ENCODE measurements at places on chromosomes 1 and 21.

DNA sequence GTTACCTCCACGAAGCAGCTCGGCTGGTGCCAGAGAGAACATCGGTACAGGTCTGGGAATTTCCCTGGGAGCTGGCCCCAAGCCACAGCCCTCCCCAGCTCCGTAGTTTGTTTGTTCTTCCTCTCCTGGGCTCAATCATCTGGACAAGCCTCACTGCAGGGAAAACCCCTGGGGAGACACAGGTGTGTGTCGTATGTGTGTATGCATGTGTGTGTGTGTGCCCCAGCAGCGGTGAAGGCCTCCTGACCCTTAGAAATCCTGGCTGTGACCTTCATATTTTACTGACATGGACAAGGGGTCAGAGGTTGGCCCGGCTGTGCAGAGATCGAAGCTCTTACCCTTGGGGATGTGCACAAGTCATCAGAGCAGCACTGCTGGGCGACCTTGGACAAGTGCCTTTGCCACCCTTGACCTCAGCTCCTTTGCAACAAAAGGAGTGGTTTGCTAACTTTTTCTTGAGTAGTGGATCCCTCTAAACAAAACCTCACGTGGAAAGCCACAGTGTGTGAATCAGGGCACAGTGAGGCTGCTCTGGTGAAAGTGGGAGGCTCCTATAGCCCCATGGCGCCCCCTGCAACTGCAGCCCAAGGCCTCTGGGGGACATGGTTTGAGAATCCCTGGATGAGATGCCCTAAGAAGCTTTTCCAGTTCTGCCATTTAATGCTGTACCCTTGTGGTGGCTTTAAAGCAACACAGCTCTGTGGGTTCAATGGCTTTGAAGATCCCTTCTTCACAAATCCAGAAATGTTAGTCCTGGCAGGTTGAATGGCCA lies 12.3 kb upstream of the IL22RA1 start:
- no peak for DNase-seq

- DNase-seq: no peak
Observed at GRCh38 chr1:212062832-212063438, 27.4 kb downstream of the DTL start.

DNA sequence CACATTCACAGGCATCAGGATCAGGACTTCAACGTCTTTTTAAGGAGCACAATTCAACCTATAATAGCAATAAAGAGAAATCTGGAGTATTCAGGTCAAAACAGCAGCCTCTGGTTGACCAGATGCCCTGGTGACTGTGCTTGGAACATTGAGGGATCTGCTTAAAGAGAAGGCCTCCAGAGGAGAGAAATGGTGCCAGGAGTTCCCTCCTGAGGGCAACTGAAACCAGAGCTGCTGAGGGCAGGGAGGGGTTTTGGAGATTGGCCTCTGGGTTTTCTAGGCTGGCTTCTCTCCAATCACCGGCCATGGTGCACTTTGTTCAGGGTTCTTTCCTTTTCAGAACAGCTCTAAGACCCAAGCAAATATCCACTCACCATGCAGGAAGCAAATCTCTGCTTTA lies 190.7 kb upstream of the KIAA0040 start:
- DNase-seq: no peak

GRCh38 chr21:44853601-44854390 lies 19.7 kb downstream of the PTTG1IP start:
- no peak for DNase-seq

- peak; percentile 13 for DNase-seq
Observed at GRCh38 chr1:1198423-1199140, 7.8 kb downstream of the TNFRSF18 start.

DNA sequence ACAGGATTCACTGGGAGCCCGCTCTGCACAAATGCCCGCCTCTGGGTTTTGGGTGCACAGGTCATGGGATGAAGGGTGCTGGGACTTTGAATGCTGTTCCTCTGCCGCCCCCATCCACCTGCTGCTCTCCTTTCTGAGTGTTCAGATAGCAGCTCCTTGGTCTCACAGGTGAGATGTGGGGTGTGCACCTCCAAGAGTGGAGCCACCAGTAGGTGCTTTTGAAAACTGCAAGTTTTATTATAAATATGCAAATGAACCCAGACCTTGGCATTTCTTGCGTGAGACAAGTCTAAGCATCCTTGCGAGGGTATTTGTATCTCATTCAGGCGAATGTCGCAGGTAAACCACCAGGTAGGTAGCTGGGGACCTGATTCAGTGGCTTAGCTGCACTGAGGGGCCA lies 30.2 kb downstream of the OBSCN start:
- no peak for DNase-seq

DNA sequence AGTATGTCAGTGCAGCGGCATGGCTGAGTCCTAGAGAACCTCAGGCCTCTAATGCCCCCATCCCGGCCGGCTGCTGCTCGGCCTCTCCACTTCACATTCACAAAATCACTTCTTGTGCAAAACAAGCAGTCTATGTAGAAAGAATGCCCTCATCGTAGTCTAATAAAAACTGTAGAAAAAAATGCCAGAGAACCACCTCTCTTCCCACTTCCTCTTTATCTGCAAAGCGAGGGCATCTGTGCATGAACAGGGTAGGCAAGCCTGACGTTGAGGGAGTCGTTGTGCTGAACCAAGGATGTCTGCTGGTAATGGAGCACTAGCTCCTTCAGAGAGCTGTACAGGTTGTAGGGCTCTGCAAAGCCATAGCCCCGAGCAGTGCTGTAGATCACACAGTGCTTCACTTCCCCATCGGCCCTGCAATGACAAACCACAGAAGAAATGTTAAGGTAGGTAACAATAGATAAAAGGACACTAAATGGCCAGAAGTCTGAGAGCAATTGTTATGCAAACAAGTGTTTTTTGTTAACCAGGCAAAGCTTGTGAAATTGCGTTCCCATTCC lies 88.9 kb downstream of the PIK3R3 start:
- DNase-seq: no peak

- no peak for DNase-seq
Observed at GRCh38 chr1:167068761-167069160, 21.4 kb downstream of the GPA33 start.

DNA sequence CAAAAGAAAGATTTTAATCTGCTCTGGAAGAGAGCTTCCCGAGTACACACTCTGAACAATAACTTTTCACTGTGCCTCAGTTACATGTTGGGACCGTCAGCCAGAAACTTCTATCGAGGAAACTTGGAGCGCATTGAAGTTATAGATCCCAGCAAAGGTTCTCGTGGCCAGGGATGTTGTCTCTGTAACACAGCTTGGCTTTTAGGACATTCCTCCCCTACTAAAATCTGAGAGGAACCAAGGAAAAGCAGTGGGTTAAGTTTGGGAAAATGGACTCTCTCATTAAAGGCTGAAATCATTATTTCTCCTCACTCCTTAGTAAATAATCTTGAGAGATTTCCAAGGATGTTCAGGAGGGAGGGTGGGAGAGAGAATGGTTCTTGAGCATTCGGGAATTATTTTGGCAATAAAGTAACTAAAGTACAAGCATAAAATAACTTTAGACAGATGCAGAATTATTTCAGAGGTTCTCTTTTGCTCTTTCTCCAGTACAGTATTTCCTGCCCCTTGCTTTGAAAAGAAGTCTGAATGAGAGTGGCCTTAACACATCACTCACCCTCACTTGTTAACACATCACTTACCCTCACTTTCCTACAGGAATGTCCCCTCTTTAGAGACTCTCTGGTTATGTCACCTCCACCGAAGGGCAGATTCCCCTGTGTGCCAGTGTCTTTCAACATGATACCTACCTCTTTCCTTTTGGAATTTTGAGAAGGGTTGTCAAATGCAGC lies 1.8 kb upstream of the NFIA start:
- peak; percentile 52 for DNase-seq

DNA sequence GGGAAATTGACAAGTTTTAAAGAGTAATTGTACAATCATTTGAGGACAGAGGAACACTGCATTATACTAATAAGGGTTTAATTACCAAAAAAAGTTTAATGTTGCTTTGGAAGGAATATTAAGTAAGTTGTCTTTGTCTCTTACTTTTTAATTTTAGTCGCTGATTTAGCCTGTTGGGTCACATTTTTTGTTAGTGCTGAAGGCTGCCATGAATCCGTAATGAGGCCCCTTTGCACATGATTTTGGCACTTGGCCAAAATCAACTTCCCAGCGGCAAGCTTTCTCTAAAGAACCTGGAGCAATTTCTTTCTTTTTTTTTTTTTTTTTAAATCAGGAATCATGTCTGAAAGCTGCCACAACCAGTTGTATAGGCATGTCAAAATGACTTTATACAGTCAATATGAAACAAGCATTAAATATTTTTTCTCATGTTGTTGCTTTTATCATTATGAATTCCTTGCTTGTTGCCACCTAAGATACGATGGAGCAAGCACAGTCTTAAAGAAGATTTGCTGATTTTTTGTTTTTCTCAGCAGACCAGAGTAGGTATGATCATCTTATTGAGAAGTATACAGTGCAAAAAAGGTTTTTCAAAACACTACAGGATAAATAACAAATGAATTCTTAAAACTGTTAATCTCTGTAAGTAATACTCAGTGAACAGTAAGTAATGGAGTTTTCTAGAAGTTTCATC lies 690.4 kb downstream of the USP25 start:
- peak; percentile 78 for DNase-seq

DNA sequence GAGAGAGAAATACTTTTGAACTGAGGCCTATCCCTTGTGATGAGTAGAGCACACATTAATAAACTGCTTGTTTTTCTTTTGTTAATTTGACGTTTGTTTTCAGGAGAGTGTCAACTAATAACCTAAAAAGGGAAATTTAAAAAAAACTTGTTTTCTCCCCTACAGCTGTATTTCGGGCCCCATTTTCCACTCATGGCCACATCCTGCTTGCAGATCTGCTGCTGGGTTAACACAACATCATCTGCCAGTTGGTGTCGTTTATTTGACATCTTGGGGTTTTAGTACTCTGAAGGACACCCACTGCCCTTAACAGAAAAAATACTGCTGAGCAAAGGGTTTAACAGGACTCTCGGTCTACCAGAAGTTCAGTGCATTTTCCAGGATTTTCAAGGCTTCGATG lies 848 bp upstream of the PYHIN1 start:
- DNase-seq: no peak

DNA sequence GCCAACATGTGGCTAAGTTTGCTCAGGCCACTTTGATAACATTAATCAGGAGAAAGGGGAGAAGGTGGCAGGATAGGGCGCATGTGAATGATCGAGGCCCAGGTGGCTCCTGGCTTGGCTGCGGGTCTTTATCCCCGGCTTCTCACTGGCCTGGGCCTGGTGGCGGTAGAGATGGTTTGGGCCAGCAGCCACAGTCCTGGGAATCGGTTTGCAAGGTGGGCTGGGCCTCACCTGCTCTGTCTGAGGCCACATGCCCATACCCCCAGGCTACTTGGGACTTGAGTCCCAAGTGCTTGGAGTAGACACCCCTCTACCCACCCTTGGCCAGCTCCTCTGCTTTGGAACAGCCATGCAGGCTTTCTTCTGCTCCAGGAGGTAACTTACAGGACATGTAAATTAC lies 49.7 kb upstream of the DISP3 start:
- DNase-seq: no peak

GRCh38 chr1:179955287-179955680 lies 674 bp downstream of the CEP350 start:
- DNase-seq: peak; percentile 61

GRCh38 chr21:39251326-39251725 lies 62.1 kb downstream of the BRWD1 start:
- DNase-seq: no peak

GRCh38 chr1:47875831-47876586 lies 121.2 kb downstream of the TRABD2B start:
- DNase-seq: no peak

- DNase-seq: no peak
Observed at GRCh38 chr1:96840396-96840795, 118.8 kb downstream of the PTBP2 start.

GRCh38 chr1:84847253-84848250 lies 45.5 kb downstream of the LPAR3 start:
- DNase-seq: peak; percentile 80

- no peak for DNase-seq
Observed at GRCh38 chr1:222583079-222583478, 6.7 kb downstream of the TAF1A start.

GRCh38 chr1:8047686-8048445 lies 21.8 kb upstream of the ERRFI1 start:
- DNase-seq: peak; percentile 74

DNA sequence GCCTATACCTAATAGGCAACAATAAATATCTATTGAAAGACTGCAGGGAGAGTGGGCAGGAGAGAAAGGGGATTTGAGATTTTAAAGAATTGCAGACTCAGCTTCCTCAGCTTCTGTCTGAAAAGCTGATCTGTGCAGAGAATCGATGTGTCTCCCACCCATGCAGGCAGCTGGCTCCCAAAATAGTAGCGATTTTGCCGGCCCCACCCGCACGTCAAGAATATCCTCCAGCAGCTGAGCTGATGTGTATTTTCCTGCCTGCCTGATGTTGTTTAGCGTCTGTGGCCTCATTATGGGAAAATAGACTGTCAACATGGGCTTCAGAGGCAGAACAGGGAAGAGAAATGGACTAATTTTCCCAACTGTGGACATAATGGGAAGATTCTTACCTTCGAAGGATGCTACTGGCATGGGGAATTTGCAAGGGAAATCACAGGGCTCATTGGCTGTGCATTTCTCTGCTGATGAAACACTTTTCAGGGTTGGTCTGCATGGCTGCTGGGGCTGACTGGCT lies 699.8 kb downstream of the PTPRU start:
- no peak for DNase-seq

DNA sequence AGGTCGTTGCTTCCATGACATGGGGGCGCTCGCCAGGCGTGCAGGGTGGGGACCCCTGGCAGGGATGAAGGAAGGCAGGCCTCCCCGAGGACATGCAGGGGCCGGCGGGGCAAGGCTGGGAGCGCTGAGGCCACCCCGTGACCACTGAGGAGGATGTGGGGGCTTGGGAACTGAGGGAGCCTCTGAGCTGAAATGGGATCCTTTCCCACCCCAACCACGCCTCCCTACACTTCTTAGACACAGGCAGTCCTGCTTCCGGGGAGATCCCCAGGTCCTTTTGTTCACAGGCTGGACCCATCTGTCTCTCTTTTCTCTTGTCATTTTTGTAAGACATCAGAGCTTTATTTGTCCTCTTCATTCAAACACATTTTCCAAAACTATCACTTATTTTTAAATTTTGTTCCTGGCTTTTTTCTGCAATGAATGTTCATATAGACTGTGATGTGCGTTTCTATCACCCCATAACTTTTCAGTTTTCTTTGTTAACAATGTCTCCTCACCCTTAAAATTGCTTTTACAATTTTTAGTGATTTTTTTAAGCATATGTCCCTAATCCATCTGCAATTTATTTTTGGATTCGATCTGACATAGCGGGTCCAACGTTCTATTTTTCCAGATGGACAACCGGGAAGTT lies 156.7 kb upstream of the BACE2 start:
- peak; percentile 67 for DNase-seq

- no peak for DNase-seq
Observed at GRCh38 chr21:29477941-29478340, 179.2 kb downstream of the BACH1 start.

- no peak for DNase-seq
Observed at GRCh38 chr1:219138747-219139146, 34.9 kb upstream of the LYPLAL1 start.

All from femur (tissue), 1 donor.